Mesenteric fat pad (tissue), 1 donor: ENCODE measurements at places on chromosomes 2 and 18.

DNA sequence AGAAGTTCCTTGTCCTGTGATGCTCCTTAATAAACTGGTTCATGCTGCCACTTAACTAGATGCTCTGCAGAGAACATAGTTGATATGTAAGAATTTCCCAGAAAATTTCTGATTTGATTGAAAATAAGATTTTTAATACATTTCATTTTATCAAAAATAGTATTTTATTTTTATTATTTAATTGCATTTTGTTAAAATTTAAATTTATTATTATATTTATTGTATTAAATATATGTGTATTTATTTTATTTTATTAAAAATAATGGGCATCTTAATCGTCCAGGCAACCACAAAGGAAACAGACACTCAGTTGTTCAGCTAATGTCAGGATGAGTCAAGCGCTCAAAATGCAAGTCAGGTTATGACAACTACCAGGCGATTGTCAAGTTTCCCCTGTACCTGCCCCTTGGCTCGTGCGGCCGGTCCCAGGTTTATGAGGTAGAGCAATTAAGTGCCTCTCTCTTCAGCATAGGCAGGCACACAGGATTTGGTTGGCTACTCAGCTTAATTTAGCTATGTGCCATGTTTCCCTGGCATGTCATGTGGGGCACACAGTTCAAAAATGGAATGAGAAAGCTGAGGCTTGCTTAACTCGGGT is 361.2 kb downstream of the RND3 start:
- no peak for DNase-seq

DNA sequence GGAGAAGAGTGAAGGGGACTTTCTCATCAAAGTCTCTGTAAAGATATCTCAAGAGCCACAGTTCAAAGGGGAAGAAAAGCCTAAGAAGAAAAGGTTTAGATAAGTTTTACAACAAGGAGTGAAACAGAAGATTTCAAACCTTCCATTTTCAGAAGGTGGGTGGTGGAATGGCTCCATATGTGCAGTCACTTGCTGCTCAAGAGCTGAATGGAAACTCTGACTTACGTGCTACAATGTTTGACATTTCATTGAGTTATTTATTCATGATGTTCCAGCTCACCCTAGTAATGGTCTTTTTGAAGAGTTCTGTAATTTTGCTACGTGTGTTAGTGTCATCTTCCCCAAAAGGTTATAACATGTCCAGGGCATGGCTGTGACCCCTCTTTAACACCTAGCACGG is 21.7 kb downstream of the LCT start:
- no peak for DNase-seq

- DNase-seq = no peak
These were observed 73.6 kb downstream of the GTF3C3 start for GRCh38 chr2:196725882-196726281.

- no peak for DNase-seq
These were observed 56.1 kb upstream of the TTN start for GRCh38 chr2:178863130-178863855.

DNA sequence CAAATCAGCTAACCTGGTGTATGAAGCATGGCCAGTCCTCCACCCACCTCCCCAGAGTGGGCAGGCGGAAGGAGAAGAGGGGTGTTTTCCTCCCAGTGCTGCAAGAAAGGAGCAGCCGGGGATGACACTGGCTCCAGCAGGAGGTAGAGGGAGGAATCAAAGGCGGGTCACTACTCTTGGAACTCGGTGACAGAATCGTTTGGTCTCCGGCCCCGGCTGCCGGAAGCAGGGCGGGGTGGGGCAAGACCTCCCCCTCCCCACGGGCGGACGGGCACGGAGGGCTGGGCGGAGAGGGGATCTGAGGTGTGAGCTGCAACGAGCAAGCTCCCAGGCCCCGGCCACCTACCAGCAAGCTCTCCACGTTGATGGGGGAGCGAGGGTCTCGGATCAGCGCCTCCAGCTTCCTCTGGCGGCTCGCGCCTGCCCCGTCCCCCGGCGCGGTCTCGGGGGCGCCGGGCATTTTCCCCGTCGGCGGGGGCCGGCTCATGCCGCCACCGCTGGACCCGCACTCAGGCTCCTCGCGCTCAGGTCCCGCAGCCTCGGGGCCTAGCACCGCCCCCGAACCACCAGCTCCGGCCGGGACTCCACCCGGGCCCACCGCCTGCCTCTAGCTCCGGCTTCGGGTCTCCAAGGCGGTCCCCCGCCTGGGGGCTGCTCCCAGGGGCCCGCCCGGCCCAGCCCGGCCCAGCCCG is 640 bp downstream of the ROCK2 start:
- DNase-seq = no peak

DNA sequence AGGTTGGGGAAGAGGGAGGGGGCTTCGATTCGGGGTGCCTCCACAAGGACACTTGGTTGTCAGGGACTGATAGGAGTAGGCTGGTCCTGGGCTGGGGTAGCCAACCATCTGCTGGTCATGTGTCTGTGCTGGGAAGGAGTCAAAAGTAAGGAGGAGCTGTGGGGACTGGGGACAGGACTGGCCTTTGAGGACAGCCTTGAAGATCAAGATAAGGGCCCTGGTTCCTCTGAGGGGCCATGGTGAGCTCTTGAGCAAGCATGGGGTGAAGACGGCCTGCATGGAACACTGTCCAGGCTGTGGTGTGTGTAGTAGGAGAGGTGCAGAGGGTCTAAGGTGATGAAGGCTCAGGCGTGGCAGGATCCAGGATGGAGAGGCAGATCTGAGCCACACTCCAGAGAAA is 1.7 kb downstream of the CYP27A1 start:
- no peak for DNase-seq

DNA sequence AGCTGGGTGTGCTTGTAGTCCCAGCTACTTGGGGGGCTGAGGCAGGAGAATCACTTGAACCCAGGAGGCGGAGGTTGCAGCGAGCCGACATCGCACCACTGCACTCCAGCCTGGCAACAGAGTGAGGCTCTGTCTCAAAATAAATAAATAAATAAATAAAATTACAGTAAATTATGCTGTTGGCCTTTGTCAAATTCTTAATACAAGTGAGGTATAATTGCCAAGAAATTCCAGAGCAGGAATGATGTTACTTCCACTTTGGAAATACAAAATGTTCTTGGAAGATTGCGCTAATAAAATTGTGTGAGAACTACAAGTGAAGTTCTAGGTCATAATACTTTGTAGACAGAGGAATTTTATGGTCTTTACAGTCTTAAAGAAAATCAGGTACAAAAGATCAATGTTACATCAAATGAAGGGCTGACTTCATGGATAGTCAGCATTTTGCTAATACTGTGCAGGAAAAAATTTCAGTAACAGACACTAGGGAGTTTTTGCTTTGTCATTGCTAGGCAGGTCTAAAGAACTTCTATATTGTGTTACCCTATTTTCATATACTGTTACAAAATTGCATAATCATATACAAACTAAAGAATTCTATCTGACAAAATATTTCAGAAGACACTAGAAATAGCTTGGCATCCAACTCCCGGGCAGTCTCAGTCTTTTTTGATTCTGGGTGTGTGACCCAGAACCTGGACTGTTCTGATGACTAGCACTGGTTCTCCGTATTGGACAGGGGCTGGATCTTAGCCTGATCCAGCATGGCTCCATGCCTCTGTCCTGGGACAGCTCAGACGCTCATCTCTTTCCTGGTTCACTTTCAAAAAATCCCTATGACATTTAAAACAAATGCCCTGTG is 76.0 kb upstream of the STK17B start:
- no peak for DNase-seq

DNA sequence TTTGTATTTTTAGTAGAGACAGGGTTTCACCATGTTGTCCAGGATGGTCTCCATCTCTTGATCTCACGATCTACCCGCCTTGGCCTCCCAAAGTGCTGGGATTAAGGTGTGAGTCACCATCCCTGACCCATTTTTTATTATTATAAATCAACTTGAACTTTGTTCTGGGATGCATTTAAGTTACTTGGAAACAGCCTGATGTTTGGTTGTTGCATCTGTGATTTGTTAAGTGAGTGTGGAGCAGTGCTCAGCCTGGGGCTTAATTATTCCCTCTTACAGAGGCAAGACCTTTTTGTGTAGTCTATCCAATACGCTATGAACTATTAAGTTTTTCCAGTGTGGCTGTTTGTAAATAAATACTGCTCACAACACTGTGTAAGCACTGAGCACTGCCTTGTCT is 32.6 kb downstream of the MTA3 start:
- DNase-seq = no peak

GRCh38 chr2:239399921-239400595 is 762 bp downstream of the HDAC4 start:
- DNase-seq = peak; percentile 82

DNA sequence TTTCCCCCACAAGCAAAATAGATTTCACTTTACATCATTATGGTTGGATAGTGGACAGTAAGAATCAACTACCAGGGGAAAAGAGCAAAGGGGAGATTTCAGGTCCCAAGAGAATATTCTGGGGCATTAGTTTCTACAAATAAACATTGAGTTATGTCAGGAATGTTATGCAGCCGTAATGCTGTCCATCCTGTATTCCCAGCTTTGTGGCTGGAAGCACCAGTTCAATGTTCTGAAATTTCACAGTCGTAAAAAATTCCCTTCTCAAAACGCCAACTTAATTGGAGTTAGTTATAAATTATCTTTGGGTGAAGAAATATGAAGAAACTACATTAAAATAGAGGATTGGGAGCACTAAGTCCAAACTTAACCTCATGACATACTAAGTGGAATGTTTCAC is 141.5 kb upstream of the FIGN start:
- DNase-seq = no peak
